ENCODE measurements at places on chromosomes 5 and 9.

DNA sequence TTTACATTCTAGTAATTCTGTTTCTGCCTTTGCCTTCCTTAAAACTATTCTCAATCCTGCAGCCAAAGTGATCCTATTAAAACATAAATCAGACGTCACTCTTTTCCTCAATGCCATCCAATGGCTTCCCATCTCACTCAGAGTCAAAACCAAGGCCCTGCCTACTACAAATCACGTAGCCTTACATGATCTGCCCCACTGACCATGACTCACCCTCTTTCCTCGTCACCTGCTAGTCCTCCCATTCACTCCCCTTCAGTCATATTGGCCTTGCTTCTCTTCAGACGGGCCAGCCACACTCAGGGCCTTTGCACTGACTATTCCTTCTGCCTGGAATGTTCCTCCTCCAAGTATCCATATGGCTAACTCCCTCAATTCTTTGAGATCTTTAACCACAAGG lies 39.0 kb upstream of the DMXL1 start:
- peak; percentile 68 for DNase-seq

GRCh38 chr5:175878544-175879438 lies 7.4 kb downstream of the CPLX2 start:
- DNase-seq, result no peak

- DNase-seq, result no peak
Observed at GRCh38 chr9:124248960-124249359, 8.8 kb upstream of the NEK6 start.

DNA sequence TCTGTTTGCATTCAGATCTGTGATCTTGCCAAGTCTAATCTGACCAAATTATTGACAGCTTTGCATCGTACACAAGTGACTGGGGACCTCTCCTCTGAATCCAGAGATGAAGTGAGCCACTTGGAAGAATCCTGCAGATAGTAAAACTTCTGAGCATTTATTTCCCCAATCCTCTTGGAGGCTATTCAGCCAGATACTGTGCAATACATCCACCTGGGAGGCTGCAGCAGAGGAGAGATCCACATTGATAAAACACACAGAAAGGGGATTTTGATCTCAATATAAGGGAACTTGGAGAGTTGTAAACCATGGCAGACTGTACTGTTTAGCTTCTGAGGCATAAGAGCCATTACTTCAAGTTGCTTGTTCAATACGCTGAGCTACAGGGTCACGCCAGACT lies 654.6 kb downstream of the MTRR start:
- no peak for DNase-seq

DNA sequence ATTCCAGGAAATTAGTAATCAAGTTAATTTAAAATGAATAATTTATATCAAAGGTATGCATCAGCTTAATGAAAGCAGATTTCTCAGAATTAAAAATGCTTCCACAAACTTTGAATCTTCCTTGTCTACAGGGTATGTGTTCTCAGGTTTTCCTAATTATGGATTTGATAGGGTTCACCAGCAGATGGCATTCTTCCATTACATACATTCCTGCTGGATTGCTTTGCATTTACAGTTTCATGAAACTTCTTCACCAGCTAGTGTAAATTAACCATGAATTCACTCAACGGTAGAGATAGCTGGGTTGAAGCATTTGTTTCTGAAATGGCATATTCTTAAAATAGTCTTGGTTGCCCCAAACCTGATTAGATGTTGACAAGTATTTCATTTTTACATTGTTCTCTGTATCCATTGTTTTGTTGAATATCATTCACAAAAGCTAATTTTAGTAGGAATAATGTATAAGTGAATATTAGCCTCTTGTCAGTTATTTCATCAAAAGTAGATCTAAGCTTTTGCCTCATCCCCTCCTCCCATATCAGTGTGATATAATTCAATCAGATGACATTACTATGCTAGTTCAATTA lies 68.7 kb upstream of the WDR41 start:
- DNase-seq, result peak; percentile 80

DNA sequence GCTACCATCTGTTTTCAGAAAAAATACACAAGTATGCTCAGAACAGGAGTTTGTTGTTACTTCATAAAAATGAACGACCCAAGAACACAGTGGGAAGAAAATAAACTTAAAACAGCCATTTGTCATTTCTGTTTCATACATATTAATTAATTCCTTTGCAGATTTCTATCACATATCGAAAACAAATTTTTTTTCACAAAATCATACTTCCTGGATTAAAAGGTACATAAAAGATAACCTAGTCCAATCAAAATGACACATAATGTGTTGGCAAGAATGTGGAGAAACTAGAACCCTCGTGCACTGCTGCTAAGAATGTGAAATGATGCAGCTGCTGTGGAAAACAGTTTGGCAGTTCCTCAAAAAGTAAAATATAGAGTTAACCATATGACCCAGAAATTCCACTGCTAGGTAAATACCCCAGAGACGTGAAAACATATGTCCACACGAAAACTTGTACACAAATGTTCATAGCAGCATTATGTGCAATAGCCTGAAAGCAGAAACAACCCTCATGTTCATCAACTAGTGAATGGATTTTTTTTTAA lies 46.0 kb downstream of the MYO10 start:
- no peak for DNase-seq

- no peak for DNase-seq
Observed at GRCh38 chr9:96029722-96030530, 154.4 kb downstream of the ERCC6L2 start.

GRCh38 chr5:137403869-137404268 lies 95.3 kb downstream of the SPOCK1 start:
- DNase-seq, result no peak

Data from DMS53 (cell line).